ENCODE measurements at places on chromosomes 5 and 9.

GRCh38 chr9:362561-363273, 148.1 kb downstream of the DOCK8 start:
- peak; percentile 27 for DNase-seq

- no peak for DNase-seq
Measured at GRCh38 chr9:6852243-6852963, 94.6 kb downstream of the KDM4C start.

DNA sequence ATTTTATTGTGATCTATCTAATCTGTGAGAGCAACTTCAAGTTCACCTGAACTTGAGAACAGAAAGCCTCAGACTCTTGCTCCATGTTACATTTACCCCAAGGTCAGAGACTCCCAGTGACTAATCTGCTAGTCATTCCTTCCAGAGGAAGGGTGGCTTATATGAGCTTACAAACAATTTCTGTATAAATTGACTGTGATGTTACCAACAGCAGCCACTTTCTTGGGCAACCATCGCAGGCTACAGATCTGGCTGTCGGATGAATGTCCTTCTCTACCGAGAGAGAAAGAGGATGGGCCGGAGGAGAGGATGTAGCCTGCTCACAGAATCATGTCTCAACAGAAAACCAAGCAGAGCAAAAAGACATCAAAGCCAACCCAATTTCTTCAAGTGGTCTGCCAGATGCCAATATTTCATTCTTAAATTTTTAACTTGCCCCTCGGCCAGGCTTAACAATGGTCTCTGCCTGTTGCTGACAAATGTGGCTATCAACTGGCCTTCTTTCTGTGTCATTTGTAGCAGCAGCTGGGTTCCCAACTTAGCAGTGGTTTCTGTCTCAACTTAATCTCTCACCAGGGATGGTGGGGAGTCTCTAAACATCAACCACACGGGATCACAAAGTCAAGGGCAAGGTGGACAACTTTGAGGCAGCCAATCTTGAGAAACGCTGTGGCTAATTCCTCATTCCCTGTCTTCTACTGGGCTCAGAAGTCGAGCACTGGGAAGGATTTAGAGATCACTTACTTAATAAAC, 81.3 kb downstream of the RAPGEF1 start:
- peak; percentile 68 for DNase-seq

DNA sequence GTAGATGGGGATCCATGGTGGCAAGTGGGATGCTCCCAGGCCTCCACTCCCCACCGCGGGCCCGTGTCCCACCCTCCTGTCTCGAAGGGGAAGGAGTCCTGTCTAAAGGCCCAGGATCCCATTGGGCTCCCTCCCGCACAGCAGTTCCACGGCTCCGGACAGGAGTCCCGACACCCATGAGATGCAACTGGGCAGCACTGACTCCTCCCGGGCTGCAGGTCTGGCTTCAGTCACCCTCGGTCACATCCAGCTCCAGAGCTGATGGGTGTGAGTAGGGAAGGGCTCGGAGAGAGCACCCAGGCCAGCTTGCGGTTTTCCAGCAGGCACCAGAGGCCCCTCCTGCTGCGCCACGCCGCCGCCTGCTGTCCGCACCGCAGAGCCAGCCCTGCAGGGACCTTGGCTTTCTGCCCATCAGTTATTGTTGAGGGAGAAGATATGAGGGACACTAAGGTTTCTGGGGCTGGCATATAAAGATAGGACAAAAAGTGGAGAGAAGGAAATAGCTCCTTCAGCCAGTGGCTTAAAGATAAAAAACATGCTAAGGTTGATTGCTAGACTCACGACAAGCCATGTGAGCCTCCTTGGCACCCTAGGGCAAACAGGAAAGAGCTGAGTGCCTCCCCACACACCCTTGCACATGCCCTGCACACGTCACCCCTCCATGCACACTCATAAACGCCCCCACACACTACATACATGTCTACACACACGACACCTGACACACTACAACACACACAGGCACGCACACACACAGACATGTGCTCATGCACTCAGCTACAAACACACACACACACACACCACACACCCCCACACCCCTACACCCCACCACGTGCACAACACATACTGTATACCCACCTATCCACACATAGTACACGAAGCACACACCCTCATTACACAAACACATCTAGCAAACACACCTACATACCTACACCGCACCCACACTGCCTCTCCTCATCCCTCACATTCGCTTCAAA, 79.0 kb downstream of the AK8 start:
- peak; percentile 37 for DNase-seq

DNA sequence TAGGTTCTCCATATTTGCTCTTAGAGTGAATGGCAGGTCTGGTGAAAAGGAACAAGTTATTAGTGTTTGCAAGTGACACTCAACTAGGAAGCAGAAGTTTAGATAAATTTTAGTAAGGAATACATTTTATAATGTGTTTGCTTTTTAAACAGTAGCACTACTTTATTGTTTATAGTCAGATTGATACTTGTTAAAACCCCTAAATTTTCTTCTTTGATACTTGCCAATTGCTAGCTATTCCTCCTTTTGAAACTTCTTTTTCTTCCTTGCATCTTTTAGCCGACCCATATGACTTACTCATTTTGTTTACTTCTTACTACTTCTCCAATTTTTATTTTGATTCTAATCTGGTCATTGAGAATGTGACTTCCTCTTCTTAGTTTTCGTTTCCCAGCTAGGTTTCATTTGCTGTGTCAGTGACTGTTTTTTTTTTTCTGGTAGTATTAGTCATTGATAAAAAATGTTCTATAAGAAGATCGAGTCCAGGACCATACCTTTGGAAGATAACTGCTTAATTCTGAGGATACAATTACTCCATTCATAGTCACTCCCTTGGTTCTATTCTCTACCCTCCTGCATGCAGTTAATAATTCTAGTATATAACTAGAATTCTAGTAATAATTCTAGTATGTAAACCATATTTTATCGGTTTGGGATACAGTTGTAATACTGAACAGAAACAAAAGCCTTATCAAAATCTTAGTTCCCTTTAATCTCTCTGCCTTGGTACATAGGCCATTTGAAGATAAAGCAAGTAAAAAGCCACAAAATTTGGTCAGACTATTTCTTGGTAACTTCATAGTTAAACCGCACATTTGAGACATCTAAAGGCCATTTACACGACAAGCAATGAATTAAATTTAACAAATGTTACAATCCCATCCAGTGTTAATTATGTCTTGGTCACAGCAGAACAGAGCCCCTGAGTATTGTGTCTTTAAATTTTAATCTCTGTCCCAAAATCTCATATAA, 2.8 kb upstream of the RICTOR start:
- peak; percentile 8 for DNase-seq

GRCh38 chr5:76358-77169, 15.4 kb upstream of the PLEKHG4B start:
- no peak for DNase-seq

GRCh38 chr9:74173284-74173683, 323.9 kb upstream of the RORB start:
- no peak for DNase-seq

GRCh38 chr9:117233016-117233415, 181.8 kb downstream of the ASTN2 start:
- DNase-seq, result no peak

DNA sequence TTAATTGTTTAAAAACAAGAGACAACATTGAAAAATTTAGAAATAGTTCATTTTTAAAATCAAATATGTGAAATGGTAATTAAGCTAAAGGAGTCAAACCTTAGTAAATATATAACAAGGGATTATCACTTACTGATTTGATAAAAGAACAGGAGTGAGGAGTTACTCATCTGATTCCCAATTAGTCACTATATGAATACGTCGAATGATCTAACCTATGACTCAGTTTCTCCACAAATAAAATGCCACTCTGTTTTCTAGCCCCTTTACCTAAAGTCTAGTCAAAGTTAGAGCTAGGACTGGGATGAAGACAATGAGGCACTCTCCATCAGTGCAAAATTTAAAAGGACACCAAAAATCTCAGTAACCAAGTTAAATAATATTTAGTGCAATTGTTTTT, 70.4 kb upstream of the RASEF start:
- no peak for DNase-seq

GRCh38 chr5:125093776-125094175, 347.3 kb upstream of the ZNF608 start:
- DNase-seq, result no peak

DNA sequence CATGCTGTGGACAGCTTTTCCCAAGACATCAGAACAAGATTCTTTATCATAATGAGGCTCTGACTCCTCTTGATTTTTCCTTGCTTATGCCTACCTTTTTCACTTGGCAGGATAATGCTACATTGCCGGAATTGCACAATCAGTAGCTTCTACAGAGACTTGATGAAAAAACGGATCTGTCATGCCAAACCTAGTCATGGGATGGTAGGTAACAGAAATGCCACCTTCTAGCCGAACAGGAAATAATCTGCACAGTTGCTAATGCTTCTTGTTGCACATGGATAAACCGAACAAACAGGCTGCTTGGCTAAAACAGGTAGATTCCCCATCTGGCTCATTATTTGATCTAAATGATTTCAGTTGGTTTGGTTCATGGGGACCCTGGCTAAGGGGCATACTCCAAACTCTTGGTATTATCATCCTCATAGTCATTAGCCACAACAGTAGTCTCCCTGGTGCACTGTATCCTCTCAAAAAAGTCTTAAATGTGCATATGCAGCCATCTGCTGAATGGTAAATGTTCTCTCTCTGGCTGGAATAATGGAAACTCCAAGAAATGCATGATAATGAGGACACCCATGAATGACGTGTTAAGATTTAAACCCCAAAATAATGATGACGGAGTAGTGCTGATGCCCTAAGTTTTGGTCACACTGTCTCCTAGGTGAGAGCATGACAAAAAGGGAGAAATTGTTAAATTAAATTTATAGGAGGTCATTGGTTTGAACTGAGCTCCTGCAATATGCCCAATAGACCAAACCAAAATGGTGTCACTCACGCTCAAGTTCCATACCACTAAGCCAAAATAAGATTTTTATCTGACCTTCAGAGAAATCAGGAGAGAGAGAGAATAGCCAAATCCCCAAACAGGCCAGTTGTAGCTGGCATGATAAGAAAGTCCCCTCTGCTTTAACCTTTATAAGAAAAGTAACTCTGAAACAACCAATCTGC, 47.0 kb downstream of the RAPGEF1 start:
- no peak for DNase-seq

DNA sequence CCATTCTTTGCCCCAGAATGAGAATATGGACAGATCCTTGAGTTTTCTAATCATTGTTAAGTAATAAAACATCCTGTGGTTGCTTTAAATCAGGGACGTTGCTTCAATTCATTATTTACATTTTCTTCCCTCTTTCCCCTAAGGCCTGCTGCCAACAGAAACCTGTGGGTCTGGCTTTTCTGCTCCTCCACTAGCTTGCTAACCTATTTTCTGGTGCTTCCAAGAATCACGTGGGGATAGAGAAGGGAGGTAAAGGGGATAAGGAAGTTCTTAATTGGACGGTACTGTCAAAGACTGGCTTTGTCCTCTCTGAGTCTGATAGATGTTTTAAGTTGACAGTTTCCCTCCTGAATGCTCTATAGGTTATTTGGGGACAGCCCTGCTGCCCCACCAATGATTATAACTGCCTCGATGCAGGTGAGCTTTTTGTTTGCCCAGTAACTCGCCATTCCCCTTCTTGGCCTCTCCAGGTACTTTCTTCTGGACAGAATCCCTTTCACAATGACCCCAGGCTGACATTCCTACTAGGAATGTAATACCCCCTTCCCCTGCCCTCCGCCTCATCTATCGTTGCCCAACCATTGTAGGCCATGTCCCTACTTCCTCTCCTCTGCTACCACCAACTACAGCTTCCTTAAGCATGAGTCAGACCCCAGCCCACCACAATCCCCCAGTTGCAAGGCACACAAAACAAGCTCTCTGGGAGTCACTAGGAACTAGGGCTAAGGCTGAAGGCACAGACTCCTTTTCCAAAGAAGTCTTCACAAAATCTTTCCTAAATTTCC, 19.9 kb upstream of the CPEB4 start:
- no peak for DNase-seq

DNA sequence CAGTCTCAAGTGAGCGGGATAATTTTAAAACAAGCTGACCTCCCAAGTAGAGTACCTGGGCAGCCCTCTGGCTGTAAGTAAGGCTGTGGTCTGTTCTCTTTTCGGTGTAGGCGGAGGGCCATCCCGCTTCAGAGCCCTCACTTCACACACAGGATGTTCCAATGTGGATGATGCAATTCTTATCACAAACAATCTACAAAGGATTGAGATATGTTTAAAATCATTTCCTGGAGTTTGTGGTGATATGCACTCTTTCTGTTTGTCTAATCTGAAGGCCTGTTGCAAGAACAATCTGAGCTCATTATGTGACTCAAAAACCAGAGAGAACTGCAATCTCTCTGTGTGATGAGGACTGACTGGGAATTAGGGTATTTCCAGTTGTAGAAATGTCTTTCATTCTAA, 42.5 kb downstream of the ITGA2 start:
- peak; percentile 27 for DNase-seq

DNA sequence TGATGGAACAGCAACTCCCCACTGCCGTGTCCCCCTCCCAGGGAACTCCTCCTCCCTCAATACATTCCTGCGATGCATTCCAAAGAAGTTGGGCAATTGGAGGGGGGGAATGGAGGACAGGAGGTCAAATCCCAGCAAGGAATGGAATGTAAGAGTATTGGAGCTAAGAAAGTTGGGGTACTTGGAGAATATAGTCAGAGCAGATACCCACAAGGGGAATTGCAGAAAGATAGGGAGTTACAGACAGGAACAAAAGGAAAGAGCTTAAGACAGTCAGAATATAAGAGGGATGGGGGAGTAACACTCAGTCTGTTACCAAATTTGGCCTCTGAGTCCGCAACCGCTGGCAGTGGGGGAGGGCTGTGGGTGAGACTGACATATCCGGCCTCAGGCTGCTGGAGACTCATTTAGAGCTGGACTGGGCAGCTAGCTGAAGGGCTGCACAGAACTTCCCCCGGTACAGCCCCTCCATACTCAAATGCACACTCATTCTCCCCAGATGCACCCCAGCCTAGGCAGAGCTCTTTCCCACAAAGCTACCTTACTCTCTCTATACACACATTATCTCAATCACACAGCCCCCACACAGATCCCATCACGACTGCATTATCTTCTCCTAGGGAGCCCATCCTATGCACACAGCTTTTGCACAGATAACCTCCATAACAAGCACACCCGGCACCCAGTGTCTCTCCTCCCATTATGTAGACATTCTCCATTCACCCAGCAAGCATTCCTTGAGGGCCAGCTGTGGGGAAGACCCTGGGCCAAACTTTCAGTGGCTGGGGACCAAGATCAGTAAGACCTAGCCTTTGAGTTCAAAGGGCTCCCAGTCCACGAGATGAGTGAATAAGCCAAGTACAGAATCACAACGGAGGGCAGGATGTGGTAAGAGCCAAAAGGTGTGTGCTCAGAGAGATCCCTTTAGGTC, 3.7 kb downstream of the TLN1 start:
- DNase-seq, result peak; percentile 51

DNA sequence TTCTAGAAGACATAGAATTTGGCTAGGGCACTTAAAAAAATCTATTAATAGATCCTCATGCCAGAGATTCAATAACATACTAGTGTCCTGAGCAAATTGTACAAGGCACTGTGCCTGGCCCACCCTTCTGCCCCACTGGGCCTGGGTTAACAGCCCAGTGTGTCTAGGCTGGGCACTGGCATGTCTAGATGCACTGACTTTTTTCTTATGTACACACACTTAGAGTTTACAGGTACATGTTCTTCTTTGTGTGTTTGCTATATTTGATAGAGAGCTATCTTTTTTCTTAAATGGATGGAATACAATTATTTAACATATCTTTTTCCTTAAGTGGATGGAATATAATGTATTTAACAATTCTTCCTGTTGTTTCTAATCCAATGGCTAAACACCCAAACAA, 241.5 kb downstream of the AUH start:
- no peak for DNase-seq
